Lower leg skin (tissue), 4 donors: ENCODE measurements at places on chromosomes 1 and 21. TPM values are rescaled to one million over a fixed set of nuclear protein-coding genes. Genes with fewer than 3 reads are reported as not detected.
A peak's percentile ranks its signal among the peaks of the same experiment; 100 is the strongest.

GRCh38 chr1:25460020-25460419 lies 29.3 kb downstream of the MACO1 start:
- DNase-seq, result no peak

DNA sequence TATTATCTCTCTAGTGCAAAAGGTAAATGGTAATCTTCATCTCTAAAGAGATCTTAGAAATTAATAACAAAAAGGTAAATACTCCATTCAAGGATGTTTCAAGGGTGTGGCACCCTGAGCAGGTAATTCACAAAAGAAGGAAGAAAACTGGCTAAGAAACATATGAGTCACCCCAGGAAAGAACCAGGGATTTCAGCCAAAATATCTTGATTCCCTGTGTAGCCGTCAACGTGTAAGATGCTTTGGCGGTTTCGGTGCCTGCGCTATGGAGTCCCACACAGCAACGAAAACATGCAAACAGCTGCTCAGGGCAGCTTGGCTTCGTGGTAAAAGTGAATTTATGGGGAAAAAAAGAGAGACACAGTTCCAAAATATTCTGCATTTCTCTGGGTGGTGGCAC lies 3.7 kb downstream of the ITGB2 start:
- DNase-seq, result no peak

Gene CNR2
- not detected for total RNA-seq

GRCh38 chr1:246035060-246035541 lies 472.0 kb downstream of the SMYD3 start:
- DNase-seq, result no peak

DNA sequence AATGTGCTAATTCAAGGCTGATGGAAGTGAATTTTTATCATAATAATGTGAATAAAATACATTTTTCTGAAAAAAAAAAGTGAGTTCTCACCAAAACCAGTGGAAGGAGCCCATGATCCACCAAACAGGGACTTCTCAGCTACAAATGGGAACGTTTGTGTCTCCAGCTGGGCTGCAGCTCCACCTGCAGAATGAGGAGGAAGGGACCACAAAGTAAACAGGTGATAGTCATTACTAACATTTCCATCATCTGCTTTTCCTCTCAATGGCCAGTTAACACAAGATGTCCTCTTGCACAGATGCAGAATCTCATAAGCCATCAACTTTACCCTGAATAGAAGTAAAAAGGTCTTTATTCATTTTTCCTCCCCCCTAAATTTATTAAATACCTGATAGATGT lies 246.2 kb downstream of the MRPL39 start:
- DNase-seq, result no peak

DNA sequence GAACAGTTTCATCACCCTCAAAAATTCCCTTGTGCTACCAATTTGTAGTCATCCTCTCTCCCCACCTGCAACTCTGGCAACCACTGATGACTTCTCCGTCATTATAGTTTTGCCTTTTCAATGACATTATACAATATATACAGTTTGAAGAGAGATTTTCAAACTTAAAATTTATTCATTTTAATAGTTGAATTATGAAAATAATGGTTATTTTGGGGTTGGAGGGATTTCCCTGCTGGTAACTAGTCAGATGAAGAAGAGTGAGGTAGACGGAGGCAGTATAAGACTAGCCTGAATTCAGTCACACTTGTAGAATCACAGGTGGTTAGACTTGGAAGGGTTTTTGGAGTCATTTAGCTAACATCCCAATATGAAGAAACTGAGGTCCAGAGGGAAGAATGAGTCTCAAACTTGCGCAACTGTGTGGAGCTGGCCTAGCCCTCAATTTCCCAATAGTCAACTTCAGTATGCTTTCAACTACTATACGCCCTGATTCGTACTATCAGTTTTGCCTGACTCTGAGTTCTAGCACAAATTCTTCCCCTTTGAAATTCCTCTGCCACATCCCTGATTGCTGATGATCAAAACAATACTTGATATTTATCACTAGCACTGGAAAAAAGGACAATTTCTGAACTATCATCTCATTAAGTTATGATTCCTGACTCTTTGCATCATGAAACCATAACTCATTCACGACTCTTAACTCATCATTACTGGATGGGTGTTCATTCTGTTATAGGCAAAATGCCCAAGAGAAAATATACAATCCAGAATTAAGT lies 54.2 kb downstream of the VANGL2 start:
- DNase-seq, result no peak

GRCh38 chr1:178672434-178672833 lies 52.6 kb upstream of the RALGPS2 start:
- DNase-seq, result no peak

DNA sequence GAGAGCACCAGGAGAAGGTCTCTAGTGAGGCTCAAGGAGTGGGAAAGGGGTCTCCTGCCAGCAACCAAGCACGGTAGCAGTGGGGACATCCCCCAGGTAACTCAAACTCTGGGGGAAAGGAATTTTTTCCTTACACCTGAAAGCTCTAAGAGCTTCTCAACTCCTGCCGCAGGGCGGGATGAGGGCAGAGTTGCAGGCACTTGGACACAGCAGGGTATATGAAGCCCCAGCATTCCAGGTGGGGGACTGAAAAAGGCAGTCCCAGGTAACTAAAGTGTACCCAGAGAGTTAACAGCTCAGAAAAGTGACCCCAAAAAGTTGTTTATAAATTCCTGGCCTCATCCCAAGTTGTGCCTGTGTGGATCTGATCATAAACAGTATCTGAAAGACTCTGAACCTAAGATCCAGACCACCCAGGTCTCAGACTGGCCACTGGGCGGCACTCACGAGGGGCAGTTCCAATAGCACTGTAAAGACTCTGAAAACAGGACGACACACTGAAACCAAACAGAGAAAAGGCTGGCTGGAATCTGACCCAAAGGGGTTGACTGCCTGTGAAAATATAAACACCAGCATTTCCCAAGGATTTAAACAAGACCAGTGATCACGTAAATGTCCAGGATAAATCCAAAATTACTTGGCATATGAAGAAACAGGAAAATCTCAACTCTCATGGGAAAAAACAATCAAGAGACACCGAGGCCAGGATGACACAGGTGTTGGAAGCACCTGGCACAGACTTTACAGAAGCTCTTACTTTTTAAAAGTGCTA lies 47.5 kb downstream of the HSF2BP start:
- no peak for DNase-seq

Gene COL24A1
- total RNA-seq, result 0.17 TPM

DNA sequence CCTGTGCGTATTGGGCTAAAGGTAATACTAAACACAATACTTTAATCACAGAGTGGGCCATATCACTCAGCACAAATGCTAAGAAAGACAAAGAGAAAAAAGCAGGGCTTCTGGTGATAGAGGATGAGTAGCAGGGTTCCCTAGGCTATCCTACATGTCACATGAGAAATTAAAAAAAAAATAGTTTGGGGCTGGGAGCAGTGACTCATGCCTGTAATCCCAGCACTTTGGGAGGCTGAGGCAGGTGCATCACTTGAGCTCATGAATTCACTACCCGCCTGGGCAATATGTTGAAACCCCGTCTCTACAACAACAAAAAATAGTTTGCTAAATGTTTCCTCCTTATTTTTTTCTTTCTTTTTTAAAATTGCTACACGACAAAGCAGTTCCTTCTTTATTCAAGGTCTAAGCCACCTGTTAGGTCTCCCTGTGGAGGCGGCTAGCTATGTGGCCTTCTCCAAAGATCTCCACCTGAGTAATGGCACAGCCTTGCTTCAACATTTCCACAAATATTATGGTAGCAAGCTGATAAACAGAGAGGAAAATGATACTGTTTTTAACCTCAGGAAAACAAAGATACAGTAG lies 1.5 kb downstream of the ENSA start:
- DNase-seq, result no peak

GRCh38 chr1:61404597-61405376 lies 320.2 kb downstream of the TM2D1 start:
- no peak for DNase-seq

DNA sequence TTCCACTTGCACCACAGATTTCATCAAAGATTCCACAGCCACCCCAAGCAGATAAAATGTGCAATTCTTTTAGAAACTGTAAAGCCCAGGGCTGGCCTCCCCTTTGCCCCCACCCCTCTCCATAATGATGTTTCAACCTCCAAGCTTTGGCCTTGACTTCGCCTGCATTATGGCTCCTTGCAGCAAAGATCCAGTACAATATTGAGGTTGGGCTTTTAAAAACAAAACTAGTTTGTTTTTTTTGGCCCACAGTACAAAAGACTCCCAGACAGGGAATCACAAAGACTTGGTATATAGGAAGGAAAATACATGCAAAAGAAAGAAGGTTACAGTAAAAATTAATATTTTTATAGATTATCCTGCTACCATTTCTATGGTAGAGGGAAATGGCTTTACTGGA lies 356.5 kb upstream of the PTBP2 start:
- DNase-seq, result no peak

DNA sequence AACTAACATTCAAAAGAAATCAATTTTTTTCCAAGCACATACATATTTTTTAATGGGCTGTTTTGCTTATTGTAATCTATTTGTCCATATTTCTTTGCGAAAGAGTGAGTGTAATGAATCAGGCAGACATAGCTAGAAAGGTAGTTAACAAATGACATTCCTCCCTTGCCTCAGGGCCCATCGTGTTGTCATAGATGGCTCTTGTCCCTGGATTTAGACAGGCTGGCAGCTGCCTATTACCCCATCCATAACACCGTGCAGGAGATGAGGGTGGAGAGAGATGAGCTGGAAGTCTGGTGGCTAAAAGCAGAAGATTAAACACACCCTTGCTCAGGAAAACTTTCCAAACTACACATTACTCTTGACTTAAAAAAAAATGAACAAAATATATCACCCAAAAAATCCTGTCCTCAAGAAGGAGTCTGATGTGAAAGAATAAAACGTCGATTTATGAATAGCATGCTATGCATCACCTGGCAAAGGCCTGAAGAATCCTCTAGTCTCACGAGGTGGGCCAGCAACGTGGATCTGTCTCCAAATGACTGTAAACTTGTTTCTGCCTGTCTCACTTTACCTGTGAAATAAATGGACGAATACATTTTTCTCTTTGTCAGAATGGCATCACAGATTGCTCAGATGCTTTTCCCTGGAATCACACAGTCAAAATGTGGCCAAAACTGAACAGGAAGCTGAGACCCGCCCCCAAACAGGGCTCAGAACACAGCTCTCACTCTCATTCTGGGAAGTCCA lies 55.7 kb downstream of the C21orf91 start:
- peak; percentile 75 for DNase-seq

GRCh38 chr1:92877792-92878191 lies 46.0 kb downstream of the RPL5 start:
- no peak for DNase-seq

DNA sequence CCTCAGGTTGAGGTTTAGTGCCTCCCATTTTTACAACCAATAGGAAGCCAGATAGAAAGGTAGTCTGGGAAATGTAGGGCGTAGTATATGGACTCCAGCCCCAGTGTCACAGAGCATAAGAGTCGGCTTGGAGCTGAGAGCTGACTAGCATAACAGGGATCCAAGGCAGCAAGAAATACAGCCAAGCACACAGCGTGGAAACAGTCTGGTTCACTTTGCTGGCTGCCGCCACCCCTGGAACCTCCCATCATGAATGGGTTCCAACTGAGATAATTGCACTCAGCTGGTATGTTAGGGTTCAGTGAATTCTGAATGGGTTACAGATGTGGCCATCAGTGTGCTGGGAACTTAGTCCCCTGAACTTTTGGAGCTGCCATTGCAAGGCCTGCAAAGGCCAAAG lies 76.7 kb upstream of the GPR88 start:
- DNase-seq, result no peak

DNA sequence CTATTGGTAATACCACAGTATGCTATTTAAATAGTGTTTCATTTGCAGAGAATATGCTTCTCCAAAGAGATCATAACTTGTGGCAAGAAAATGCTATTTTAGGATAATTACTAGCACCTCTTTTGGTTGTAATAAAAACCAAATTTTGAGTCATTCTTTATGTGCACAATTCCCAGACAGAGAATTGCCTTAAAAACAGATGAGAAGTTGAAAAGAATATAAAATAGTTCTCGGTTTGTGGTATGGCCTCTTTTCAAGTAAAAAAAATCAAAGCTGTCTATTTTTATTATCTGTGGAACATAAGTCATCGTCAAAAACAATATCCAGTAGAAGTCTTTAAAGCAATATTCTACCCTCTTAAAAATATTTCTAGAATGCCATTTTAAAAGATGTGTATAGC lies 185.9 kb downstream of the GREM2 start:
- DNase-seq, result no peak

Gene S100A1
- total RNA-seq, result 25.2 TPM

DNA sequence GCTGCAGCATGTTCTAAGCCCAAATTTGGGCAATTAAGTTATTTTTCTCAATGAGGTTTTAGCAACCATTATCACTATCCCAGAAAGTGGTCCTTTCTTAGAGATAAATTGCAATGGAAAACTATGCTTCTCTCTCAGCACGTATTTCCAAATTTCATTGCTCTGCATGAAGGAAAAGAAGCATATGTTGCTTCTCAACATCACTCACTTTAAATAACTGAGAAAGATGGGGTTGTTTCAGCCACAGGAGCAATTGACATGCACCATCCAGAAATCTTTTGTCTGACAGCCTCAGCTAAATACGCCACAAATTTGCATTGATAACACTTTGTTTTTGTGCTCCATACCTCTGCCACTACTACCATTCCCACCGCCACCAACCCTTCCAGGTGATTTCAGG lies 157.6 kb upstream of the PKN2 start:
- no peak for DNase-seq

DNA sequence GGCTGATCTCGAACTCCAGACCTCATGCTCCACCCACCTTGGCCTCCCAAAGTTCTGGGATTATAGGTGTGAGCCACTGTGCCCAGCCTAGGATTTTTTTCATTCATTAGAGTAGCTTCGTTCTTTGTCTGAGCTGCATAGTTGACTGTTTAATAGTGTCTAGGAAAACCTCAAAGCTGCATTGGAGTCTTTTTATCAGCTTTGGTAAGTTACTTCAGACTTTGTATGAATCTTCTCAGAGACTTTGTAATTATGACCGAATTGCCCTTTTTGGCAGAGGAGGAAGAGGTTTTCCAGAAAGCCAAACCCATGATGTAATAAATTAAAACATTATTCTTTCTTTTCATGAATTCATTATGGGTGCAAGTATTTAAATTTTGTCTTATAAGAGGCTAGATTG lies 5.1 kb downstream of the DNAJB4 start:
- DNase-seq, result no peak
